ENCODE measurements at places on chromosomes 6 and 20. TPM values are rescaled to one million over a fixed set of nuclear protein-coding genes. Genes with fewer than 3 reads are reported as not detected.

Gene OR2H1
- not detected for total RNA-seq

Gene PDE7B
- total RNA-seq: 4.1 TPM

Gene PRICKLE4
- 4.8 TPM for total RNA-seq

Gene PRR18
- total RNA-seq: not detected

Gene SIRPB1
- total RNA-seq: not detected

Gene RAET1G
- not detected for total RNA-seq

Gene SGK2
- 13.6 TPM for total RNA-seq

Gene PROCR
- 86.5 TPM for total RNA-seq

Gene BEND3
- total RNA-seq: 1.1 TPM

Gene GJA10
- total RNA-seq: not detected

Gene PERP
- 31.6 TPM for total RNA-seq

Gene SUPT3H
- 6.2 TPM for total RNA-seq

Gene PNLDC1
- not detected for total RNA-seq

Gene RMND1
- 25.8 TPM for total RNA-seq

Gene SPACA1
- not detected for total RNA-seq

Gene DOK5
- total RNA-seq: 2.6 TPM

Gene CASS4
- total RNA-seq: 0.94 TPM

Gene SLC22A7
- not detected for total RNA-seq

Gene SAPCD1
- not detected for total RNA-seq

Gene COQ3
- total RNA-seq: 10.2 TPM

Gene CDSN
- not detected for total RNA-seq

Gene MYO6
- total RNA-seq: 27.7 TPM

Gene HRH3
- not detected for total RNA-seq

Gene LRRC73
- total RNA-seq: not detected

Gene GABRR1
- total RNA-seq: not detected

Gene TNFRSF6B
- total RNA-seq: 3.9 TPM

Gene PACRG
- total RNA-seq: not detected
